ENCODE measurements at places on chromosomes 13 and 19.

GRCh38 chr19:24099829-24100228, 12.8 kb downstream of the ZNF254 start:
- no peak for DNase-seq

DNA sequence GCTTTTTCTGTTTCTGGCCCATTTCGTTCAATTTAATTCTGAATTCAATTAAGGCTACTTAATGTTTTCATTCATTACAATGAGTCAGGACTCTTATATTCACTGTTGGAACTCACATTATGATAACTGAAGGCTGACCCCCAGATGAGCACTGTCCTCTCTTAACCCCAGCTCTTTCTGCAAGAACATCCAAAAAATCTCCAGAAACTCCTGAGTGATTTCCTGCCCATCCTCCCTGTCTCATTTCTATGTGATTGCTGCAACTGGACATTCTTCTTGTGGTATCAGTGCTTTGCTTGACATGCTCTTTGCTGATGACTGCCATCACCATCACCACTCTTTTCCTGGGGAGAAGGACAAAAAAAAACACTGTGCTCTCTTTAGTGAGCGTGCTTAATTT, 240.3 kb downstream of the SPRY2 start:
- no peak for DNase-seq

- DNase-seq: no peak
Measured at GRCh38 chr19:3368848-3369336, 2.5 kb downstream of the NFIC start.

GRCh38 chr13:32783067-32783466, 196.8 kb downstream of the PDS5B start:
- DNase-seq: no peak

DNA sequence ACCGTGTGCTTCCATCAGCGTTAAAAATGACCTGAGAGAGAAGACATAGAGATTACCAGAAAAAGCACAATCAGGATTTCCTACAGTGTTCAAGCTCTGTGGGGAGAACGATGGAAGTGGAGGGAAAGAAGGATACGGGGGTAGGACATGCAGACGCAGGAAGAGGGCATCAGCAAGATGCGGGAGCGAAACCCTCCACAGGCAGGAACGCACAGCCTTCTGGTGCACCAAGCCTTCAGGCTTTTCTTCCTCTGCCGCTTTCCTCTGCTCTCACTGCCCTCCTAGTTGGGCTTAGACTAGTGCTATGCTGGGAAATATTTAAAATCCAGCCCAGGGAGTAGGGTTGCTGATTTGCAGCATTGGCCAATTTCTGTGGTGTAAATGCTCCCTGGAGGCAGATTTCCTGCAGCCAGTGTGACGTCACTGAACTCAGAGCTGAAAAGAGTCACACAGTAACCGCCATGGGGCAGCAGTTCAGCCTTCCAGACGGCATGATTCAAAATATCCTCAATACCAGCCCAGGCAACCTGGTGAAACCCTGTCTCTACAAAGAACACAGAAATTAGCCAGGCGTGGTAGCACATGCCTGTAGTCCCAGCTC, 205.1 kb upstream of the SOX1 start:
- DNase-seq: no peak

DNA sequence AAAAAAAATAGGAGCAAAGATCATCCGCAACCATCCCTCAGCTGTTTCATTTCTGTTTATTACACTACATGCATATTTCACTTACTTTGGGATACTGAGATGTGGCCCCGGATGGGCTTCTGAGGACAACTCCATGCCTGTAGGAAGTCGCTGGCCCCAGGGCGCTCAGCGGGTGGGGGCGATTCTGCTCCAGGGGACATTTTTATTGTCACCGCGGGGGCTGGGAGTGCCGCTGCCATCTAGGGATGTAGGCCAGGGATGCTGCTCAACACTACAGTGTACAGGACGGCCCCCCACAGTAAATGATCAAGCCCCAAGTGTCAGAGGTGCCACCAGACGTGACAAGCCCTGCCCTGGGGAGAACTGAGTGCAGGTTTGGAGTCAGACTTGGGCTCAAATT, 6.4 kb upstream of the BST2 start:
- DNase-seq: no peak

DNA sequence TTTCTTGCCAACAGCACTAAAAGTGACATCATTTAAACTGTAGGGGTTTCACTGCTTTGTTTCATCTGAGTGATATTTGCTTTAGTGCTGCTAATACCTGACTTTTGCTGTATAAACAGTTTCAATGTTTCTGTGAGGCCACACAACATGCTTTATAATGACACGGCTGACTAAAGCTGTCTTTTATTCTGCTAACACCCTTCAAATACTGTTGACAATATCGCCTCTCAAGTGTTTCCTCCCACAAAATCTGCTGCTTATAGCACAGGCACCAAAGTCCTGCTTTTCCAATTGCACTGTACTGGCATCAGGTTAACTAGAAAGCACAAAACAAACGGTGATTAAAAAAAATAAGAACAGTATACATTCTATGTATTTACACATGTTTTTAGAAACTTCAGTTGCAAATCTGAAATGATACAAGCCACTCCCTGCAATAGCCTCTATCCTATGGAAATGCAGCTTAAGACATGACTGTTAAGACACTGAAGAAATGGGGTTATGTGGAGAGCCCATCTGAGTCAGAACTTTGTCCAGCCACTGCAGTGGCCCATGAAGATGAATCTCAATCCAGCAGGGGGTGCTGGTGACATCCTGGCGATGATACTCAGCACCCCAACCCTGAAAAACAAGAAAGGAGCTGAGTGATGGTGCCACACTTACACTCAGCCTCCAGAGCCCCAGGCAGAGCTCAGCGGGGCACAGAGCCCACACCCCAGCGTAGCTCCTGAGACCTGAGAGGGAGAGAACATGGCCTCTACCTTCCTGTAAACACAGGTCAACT, 29.4 kb downstream of the RFXAP start:
- no peak for DNase-seq

- no peak for DNase-seq
Measured at GRCh38 chr19:2600914-2601870, 101.3 kb downstream of the GNG7 start.

- no peak for DNase-seq
Measured at GRCh38 chr13:34040863-34041262, 222.9 kb downstream of the RFC3 start.

- peak; percentile 63 for DNase-seq
Measured at GRCh38 chr19:39237200-39238184, 7.3 kb downstream of the IFNL3 start.

DNA sequence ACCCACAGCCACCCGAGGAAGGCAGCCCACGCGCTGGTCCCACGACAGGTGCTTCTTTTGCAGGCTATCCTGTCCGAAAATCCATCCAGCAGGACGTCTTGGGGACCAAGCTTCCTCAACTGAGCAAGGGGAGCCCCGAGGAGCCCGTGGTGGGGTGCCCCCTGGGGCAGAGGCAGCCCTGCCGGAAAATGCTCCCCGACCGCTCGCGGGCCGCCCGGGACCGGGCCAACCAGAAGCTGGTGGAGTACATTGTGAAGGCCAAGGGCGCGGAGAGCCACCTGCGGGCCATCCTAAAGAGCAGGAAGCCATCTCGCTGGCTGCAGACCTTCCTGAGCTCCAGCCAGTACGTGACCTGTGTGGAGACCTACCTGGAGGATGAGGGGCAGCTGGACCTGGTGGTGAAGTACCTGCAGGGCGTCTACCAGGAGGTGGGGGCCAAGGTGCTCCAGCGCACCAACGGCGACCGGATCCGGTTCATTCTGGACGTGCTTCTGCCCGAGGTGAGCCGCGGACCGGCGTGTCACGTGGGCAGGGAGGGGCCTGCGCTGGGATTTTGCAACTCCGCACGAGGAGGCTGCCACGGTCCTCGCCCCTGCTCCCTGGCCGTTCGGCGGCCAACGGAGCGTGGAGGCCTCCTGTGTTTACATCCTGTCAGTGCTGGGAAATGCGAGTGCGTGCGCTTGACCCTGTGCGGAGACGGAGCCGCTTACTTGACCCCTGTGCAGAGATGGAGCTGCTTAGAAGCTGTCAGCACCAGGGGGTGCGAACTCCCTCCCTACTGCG, 12.9 kb upstream of the NDUFS7 start:
- DNase-seq: no peak

- no peak for DNase-seq
Measured at GRCh38 chr13:23600100-23600499, 29.9 kb downstream of the TNFRSF19 start.

GRCh38 chr13:111184458-111185401, 69.6 kb downstream of the ARHGEF7 start:
- DNase-seq: no peak

DNA sequence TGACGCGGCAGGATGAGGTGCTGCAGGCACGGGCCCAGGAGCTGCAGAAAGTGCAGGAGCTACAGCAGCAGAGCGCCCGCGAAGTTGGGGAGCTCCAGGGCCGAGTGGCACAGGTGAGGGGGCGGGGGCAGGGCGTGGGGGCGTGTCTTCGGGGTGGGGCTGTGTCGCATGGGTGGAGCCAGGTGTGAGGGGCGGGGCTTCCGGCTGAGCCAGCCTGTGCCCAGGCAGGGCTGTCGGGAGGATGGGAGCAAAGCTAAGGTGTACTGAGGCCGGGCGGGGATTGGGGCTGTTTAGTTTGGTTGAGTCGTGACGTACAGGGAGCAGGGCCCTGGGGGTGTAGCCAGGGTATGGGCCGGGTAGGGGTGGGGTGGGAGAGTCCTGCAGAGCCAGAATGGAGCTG, 62.3 kb downstream of the KCNC3 start:
- no peak for DNase-seq

GRCh38 chr19:49451430-49452181, at the start of gene PIH1D1:
TSS of gene PIH1D1 (minus strand) at chr19:49451814. CDS start at chr19:49451574, 240 bp downstream.
- no peak for DNase-seq

DNA sequence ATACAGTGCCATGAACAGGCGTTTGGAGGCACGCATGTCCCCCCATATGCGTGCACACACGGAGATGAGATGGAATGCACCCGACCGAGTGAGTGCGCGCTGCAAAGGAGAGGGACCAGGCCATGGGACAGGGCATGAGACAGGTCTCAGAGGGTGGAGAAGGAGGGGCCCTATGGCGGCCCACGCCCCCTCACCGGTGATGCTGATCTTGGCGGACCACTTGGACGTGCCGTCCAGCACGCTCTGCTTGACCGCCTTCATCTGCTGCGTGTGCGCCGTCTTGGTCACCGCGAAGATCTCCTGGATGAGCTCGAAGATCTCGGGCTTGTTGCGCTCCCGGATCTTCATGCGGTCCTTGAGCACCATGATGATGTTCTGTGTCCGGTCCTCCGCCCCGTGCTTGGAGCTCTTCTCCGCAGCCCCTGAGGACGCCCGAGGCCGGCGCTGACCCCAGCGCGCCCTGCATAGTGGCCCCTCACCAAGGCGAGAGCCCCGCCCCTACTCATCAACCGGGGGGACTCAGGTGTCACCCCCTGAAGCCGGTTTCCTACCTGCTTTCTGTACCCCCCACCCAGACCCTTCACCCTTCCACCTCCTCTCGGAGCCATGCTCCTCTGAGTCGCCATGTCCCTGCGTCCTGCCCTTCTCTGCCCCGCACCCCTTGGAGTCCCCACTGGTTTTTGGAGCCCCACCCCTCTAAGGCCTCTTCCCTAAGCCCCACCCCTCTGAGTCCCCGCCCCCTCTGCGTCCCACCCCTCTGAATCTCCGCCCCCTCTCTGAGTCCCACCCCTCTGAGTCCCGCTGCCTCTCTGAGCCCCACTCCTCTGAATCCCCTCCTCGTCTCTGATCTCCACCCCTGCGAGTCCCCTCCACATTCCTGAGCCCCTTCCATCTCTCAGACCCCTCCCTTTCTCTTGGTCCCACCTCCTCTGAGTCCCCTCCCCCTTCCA, 40.8 kb downstream of the UNC13A start:
- no peak for DNase-seq

GRCh38 chr13:67438465-67438864, 208.3 kb upstream of the PCDH9 start:
- DNase-seq: no peak

DNA sequence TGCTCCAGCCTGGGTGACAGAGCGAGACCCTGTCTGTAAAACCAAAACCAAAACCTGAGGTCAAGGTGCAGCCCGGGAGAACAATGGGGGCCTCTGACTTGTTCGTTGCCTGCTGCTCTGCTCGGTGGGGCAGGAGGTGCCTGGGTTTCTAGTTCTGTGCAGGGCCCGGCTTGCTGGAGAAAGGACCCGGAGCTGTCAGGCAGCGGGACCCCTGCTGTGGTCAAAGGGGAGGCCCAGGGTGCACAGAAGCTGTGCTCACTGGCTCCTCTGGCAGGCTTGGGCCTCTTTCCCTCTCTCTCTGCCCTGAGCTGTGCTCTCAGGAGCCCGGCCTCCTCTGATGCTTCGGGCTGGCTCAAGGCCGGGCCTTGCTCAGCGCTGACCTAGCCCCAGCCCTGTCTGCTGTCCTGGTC, 3.5 kb downstream of the LRP3 start:
- no peak for DNase-seq

DNA sequence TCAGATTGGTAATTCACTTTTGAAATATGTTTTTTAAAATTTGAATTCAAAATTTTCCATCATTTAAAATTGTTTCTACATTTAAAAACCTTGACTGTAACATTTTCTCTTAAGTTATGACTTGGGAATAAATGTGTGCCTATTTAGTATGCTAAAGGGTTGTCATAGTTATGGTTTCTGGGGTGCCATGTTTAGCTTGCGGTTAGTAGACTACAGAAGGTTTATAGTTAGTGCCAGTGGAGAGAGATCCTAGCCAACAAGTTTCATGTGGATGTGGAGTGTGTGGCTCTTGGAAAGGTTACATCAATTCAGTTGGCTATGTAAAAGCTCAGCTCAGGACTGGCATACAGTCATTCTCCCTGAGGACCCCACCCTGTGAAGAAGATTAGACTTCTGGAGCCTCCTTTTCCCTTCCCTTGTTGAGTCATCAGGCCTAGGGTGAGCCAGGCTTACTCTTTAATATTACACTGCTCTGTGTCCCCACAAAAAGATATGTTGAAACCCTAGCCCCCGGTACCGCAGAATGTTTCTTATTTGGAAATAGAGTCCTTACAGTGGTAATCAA, 20.4 kb downstream of the LMO7 start:
- no peak for DNase-seq

DNA sequence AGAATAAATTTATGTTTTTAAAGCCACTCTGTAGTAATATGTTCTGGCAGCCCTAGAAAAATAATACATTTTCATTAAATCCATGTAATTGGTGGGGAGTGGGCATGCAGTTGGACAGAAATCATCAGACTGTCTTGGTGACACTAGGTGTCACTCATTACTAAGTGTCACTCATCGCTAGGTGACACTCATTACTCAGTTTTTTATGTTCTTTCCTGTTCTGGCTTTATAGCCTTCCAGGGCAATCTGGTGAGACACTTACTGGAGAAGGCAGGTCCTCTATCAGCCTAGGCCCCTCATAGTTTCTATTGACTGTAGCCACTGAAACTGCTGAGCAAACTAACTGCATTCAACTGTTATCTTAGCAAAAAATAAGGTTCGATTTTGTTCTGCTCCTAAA, 542.1 kb downstream of the SLITRK1 start:
- DNase-seq: no peak

- no peak for DNase-seq
Measured at GRCh38 chr13:67048821-67049150, 181.3 kb downstream of the PCDH9 start.
